Stimulated activated CD8-positive, alpha-beta memory T cell treated with anti-CD3 and anti-CD28 coated beads, Interleukin-4, amount 100 ng/mL, for 1 hour (primary cell): ENCODE measurements at places on chromosomes 12 and 14.

- no peak for DNase-seq
These were observed 264.6 kb downstream of the NUAK1 start for GRCh38 chr12:105874121-105874520.

DNA sequence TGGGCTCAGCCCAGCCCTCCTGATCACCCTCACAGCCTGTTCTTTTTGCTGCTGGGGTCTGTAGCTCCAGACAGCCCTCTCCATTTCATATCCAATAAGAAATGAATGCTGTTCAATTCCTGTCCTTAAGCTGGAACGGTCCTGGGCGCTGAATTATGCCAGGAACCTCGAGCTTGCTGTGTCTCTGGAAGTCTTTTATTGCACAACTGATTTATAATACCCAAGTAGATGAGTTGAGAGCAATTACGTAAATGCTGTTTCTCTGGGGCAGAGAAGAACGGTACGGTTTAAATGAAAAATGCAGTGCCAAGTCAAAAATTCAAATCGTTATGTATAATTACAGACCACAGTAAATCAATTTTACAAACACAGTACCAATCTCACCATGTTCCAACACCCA lies 161.0 kb downstream of the SAMD4A start:
- no peak for DNase-seq

DNA sequence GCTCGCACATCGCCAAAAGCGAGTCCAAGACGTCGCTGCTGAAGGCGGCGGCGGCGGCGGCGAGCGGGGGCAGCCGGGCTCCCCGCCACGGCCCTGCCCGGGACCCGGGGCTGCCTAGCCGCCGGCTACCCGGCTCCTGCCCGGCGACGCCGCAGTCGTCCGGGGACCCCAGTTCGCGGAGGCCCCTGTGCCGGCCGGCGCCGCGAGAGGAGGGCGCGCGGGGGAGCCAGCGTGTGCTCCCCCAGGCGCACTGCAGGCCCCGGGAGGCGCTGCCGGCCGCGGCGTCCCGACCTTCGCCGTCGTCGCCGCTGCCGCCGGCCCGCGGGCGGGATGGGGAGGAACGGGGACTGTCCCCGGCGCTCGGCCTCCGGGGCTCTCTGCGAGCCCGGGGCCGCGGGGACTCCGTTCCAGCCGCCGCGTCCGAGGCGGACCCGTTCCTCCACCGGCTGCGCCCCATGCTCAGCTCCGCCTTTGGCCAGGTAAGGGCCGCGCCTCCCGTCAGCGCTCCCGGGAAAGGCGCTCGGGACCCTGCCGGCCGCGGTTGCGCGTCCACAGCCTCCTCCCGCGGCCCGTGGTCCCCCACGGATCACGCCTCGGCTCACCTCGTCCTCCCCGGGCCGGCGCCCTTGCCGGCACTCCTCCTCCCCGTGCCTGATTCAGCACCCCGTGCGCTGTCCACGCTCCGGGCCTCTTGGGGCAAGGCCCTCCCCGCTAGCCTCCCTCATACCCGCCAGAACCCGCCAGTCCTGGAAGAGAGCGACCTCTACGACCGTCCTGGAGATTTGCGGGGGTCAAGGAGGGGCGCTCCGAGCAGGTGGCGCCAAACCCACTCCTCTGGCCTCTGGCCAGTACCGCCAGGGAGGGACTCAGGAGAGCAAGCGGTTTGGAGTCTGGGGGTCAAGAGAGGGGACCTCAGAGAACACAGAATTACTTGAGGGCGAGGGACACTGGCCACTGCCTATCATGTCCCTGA lies 721 bp downstream of the CABP1 start:
- no peak for DNase-seq

- no peak for DNase-seq
These were observed 55.1 kb downstream of the IFT81 start for GRCh38 chr12:110179291-110179690.

- DNase-seq: no peak
These were observed 14.0 kb downstream of the ULK1 start for GRCh38 chr12:131908092-131909080.
